Common myeloid progenitor, CD34-positive (primary cell): ENCODE measurements at places on chromosomes 4 and X.
A peak's percentile ranks its signal among the peaks of the same experiment; 100 is the strongest.

GRCh38 chr4:76589402-76589801 lies 154.4 kb downstream of the SHROOM3 start:
- no peak for DNase-seq

GRCh38 chr4:121934635-121935034 lies 17.2 kb downstream of the TRPC3 start:
- no peak for DNase-seq

GRCh38 chrX:40122487-40122886 lies 24.7 kb upstream of the BCOR start:
- no peak for DNase-seq

- DNase-seq, result no peak
Observed at GRCh38 chr4:26854701-26855100, 5.9 kb upstream of the STIM2 start.

- DNase-seq, result no peak
Observed at GRCh38 chrX:15310117-15310516, 5.3 kb downstream of the ASB11 start.

GRCh38 chrX:76279007-76279406 lies 106.1 kb downstream of the PBDC1 start:
- peak; percentile 55 for DNase-seq

DNA sequence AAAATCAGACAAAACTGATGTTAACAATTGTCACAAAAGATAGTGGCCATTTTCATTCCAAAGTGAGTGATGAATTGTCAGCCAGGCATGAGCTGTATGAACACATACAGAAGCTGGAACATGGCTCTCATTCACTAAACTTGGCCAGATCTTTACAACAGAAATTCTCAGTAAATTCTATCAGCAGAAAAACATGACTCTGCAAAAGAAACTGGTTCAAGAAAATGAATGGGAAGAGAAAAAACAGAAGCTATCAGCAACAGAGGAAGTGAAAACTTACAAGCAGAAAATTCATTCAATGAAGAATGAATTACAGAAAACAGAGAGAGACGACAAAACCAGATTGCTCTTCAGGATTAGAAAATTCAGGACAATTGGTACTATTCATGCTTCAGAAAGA lies 249.6 kb downstream of the COL25A1 start:
- peak; percentile 42 for DNase-seq

DNA sequence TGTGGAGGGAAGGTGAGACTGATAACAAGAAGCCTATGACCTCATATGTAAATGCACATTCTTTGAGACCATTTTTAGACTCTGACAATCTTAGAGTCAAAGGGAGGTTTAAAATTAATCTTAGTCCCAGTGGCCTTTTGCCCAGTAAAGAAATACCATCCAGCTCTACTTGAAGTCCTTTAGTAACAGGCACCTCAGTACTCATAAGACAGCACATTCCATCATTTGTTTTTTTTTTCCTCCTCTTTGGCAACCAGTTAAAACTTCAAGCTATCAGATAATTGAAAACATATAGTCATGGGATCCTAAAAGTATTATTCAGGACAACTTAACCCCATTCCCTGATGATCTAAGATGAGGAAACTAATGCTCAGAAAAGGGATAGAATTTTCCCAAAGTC lies 4.6 kb downstream of the EDA2R start:
- no peak for DNase-seq

GRCh38 chrX:117487421-117487820 lies 629.2 kb downstream of the KLHL13 start:
- DNase-seq, result no peak

DNA sequence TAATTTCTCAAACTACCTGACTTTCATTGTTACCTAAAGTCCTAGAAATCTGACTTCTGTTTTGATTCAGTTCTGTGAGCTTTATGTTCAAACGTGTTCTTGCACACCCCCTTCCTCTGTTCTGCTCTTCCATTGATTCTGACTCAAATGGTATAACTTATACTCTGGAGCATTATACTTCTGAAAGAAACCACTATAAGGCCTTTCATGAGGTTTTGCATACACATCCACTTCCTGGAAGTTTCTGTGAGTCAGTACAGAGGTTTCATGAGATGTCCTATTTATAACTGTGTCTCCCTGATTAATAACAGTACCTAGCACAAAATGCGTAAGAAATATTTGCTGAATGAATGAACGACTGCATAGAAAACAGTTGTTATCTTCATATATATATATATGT lies 540.2 kb upstream of the CT83 start:
- DNase-seq, result no peak

- no peak for DNase-seq
Observed at GRCh38 chrX:134715930-134716619, 57.8 kb upstream of the PLAC1 start.

DNA sequence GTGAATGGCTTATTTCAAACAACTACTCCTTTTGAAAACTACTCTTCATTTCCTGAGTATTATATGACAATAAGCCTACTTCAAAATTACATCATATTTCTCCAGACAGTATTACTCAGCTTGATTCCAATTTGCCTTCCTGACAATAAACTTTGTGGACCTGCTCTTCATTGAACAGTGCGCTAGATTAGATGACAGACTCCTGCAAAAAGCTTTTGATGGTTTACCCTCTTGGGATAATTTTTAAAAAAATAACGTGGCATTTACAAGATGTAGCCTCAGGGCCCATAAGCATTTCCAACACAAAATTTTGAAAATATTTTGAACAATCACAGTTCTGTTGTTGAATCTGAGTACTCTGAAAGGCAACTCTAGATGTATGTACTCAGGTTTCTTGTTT lies 25.9 kb downstream of the MGAT4D start:
- no peak for DNase-seq

DNA sequence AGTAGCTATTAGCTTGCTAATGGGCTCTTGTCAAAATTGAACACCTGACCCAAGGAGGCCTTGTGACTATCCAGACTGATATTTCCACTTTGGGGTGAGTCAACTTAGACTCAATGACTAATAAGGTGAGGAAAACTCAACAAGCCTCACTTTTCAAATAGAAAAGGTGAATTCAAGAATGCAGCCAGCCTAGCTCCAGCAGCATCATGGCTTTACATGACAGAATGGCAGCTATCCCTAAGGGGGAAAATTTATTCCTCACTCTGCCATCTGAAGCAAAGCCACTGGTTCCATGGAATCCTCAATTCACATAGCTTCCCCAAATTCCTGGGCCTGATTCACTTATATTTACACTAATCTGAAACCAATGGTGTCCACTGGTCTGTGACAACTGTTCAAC lies 29.1 kb upstream of the RAB9B start:
- DNase-seq, result no peak
